ENCODE measurements at places on chromosomes 2 and 18. TPM values are rescaled to one million over a fixed set of nuclear protein-coding genes. Genes with fewer than 3 reads are reported as not detected.

The OSBPL6 gene
- 11.8 TPM for total RNA-seq

The PROKR1 gene
- not detected for total RNA-seq

The LRPPRC gene
- 143 TPM for total RNA-seq

The SNRNP27 gene
- 73.1 TPM for total RNA-seq

The TMEM17 gene
- total RNA-seq: 1.7 TPM

The KCNG2 gene
- total RNA-seq: not detected

The RETREG2 gene
- total RNA-seq: 46.5 TPM

The ZDBF2 gene
- 19.2 TPM for total RNA-seq

All from thoracic aorta endothelial cell (primary cell).